ENCODE measurements at places on chromosomes 5 and 9. TPM values are rescaled to one million over a fixed set of nuclear protein-coding genes. Genes with fewer than 3 reads are reported as not detected.

The NR4A3 gene
- 1.8 TPM for polyA plus RNA-seq

The CIZ1 gene
- polyA plus RNA-seq, result 50.0 TPM

The RAB3C gene
- polyA plus RNA-seq, result 0.07 TPM

The HTR1A gene
- polyA plus RNA-seq, result not detected

The SPAG8 gene
- polyA plus RNA-seq, result 1.7 TPM

The NAIP gene
- polyA plus RNA-seq, result 20.1 TPM

The SURF1 gene
- 75.6 TPM for polyA plus RNA-seq

The EFNA5 gene
- 0.96 TPM for polyA plus RNA-seq

The CENPK gene
- 7.6 TPM for polyA plus RNA-seq

The GPR151 gene
- not detected for polyA plus RNA-seq

The NUTM2G gene
- not detected for polyA plus RNA-seq

The DMRT2 gene
- not detected for polyA plus RNA-seq

The C5orf52 gene
- polyA plus RNA-seq, result not detected

The KLF4 gene
- polyA plus RNA-seq, result 10.4 TPM

The CDH12 gene
- polyA plus RNA-seq, result not detected

The STPG3 gene
- polyA plus RNA-seq, result not detected

The LRRC26 gene
- not detected for polyA plus RNA-seq

The TMEM232 gene
- polyA plus RNA-seq, result 0.33 TPM

The MYOT gene
- 0.90 TPM for polyA plus RNA-seq

The OCLN gene
- polyA plus RNA-seq, result 3.0 TPM

The PRLR gene
- 0.03 TPM for polyA plus RNA-seq

The SLCO6A1 gene
- polyA plus RNA-seq, result not detected

The SPINK7 gene
- polyA plus RNA-seq, result not detected

The FAM163B gene
- not detected for polyA plus RNA-seq

The GLRX gene
- 108 TPM for polyA plus RNA-seq

The CRB2 gene
- polyA plus RNA-seq, result 0.42 TPM

The RORB gene
- 0.02 TPM for polyA plus RNA-seq

The SMIM33 gene
- 0.03 TPM for polyA plus RNA-seq

The GABRG2 gene
- not detected for polyA plus RNA-seq

The LECT2 gene
- not detected for polyA plus RNA-seq

The DNAJC21 gene
- polyA plus RNA-seq, result 21.8 TPM

The LCN12 gene
- 4.8 TPM for polyA plus RNA-seq

The SLC45A2 gene
- polyA plus RNA-seq, result 0.07 TPM

The PRRX2 gene
- 1.5 TPM for polyA plus RNA-seq

The LMX1B gene
- polyA plus RNA-seq, result 0.02 TPM

The IFNB1 gene
- not detected for polyA plus RNA-seq

The SGTB gene
- polyA plus RNA-seq, result 2.7 TPM

The NUP188 gene
- polyA plus RNA-seq, result 11.1 TPM

The RFESD gene
- polyA plus RNA-seq, result 3.2 TPM

The HTR4 gene
- polyA plus RNA-seq, result not detected

The CCL19 gene
- polyA plus RNA-seq, result 73.1 TPM

The PKD2L2 gene
- polyA plus RNA-seq, result not detected

The SGCD gene
- polyA plus RNA-seq, result 0.26 TPM

The ZNF454 gene
- 0.64 TPM for polyA plus RNA-seq

The POU5F2 gene
- under 0.01 TPM for polyA plus RNA-seq
